ENCODE measurements at places on chromosomes 6 and 20.

DNA sequence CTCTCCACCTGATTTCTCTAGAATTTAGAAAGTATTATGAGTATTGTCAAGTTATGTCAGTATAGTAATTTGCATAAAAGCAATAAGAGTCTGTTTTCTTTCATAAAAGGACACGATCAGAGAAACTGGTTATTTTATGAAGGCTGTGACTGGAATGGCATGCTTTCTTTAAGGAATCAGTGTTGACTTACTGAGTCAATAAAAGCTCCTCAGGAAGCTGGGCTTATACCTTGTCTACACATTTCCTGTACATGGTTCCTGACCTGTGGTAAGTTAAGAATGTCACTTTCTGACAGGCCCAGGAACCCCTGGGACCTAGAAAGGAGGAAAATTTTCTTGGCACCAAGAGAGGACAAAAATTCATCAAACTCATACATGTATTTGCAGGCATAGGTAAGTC, 1224.0 kb upstream of the ADGRB3 start:
- no peak for DNase-seq

GRCh38 chr20:50727792-50728485, 3.4 kb upstream of the PARD6B start:
- no peak for DNase-seq

- no peak for DNase-seq
Measured at GRCh38 chr6:38370653-38371601, 268.8 kb downstream of the BTBD9 start.

- peak; percentile 76 for DNase-seq
Measured at GRCh38 chr6:107641500-107641941, 151.6 kb downstream of the SOBP start.

- DNase-seq, result no peak
Measured at GRCh38 chr6:13508711-13509705, 21.6 kb upstream of the GFOD1 start.

DNA sequence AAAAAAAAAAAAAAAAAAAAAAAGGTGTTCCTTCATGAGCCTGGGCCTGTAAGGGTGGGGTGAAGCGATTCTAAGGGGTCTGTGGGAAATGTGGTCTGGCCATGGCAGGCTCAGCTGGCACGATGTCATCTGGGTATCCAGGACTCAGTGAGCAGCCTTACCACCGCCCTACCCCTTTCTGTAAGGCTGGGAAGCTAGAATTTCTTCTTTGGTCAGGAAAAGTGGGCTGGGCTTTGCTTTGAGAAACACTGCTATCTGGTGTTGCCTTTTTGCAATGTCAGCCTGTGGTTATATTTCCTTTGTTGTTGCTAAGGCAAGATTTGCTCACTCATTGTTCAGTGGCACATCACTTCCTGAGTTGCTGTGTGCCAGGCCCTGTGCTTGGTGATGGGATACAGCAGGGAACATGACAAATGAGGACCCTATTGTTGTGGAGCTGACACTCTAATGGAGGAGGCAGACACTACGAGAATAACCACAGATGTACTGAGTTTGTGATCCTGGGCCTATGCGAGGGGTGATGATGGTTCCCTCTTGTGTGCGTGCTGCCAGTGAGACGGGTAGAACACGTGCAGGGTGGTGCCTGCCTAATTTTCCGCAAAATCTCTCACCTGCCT, 45.9 kb upstream of the ZNFX1 start:
- no peak for DNase-seq

DNA sequence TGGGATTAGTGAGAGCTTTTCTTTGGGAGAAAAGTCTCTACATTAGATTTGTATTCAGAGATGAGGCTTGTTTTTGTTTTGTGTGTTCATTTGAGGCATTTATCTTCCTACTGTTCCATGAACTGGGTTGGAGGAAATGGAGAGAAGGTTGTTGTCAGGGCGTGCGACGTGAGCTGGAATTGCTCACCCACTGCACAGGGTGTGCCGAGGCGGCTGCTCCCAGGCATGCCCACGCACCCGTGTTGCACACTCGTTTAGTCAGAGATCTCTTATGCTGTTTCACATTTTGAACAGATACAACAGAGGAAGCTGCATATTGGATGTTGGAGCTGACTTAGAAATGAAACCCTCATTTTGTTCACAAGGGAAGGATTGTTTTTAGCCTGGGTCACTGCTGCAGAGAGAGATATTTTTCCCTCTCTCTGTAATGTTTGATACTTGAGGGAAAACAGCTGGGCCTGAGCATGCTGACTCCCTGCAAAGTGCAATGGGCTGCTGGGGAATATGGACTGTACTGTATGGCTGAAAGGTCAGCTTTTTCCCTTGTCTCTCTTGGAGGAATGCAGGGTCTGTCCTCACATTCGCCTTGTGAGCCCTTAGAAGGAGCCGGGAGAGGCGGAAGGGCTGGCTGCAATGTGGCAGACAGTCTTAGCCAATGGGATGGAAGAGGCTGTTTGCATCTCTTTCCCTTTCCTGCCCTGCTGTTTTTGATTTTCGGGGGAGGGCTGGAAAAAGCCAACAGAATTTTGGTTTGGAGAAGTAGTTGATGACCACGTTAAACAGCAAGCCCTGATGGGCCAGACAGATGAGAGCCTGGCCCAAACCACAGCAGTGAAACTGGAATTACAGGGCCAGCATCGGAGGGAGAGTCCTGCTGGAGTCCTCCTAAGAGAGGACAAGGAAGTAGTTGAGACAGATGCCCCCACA, 170.8 kb downstream of the SASH1 start:
- DNase-seq, result no peak

GRCh38 chr6:30819297-30819917, 64.9 kb upstream of the DDR1 start:
- DNase-seq, result no peak

DNA sequence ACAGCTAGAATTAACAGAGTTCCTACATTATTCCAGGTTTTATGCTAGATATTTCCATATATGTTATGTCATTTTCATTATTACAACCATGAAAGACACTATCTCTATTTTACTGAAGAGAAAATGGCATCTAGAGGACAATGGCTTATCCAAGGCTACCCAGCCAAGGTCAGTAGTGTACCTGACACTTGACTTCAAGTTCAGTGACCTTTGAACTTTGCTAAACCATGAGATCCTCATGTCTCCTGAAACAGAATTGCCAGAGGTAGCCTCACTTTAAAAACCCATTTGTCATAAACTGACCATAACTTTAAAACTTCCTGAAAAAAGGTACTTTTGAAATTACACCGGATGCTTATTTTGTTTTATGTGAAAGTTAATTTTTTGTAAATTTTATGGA, 14.4 kb downstream of the NAPB start:
- no peak for DNase-seq

GRCh38 chr6:143941852-143942627, 66.0 kb downstream of the PLAGL1 start:
- DNase-seq, result no peak

DNA sequence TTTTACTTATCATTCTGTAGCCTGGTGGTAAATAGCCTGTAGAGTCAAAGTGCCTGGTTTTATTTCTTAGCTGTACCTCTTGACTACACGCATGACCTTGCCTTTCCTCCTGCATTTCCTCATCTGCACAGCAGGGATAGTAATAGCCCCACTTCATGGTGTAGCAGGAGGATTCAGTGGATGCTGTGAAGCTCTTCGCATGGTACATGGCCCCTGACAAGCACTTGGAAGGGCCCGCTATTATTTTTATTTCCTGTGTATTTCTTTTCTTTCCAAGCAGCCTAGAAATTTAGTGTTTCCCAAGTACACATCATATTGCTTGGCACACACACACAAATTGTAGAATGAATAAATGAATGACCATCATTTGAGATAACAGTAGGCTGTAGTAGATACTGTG, 547.2 kb downstream of the CDH26 start:
- DNase-seq, result no peak

DNA sequence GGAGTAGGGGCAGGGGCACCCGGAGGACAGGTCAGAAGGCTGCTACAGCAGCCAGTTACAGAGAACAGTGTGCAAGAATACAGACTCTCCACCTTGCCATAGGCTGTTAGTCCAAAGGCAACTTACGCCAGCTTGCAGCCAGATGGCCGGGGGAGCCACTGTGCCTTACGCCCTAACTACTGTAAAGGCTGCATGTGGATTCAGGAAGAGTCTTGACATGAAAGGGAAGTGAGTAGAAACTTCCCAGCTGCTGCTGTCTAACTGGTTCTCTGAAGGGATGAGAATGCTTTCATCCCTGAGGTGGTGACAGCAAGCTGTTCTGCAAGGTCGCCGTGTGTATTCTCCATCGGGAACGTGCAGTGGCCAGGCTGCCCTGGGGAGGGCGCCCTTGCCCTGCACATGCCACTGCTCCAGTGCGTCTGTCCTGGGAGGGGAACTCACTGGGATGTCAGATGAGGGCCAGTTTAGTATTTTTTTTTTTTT, 46.1 kb downstream of the LYRM4 start:
- DNase-seq, result peak; percentile 10

DNA sequence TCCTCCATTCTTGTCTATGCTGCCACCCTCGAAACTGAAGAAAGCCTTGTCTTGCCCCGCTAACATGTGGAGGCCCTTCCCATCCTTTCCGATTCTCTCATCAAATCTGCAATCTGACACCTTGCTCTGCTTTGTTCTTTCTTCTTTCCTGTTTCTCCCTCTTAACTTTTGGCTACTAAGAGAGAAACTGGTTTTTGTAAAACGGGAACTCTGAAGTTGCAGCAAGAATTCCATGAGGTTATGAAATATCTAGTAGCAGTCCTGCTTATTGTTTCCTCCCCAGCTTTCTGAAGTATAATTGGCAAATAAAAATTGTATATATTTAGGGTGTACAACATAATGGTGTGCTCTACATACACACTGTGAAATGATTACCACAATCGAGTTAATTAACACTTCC, 80.2 kb downstream of the MAP7 start:
- no peak for DNase-seq

GRCh38 chr6:133957780-133958242, 4.8 kb downstream of the TBPL1 start:
- DNase-seq, result no peak

GRCh38 chr6:155158030-155158843, 105.6 kb upstream of the CLDN20 start:
- no peak for DNase-seq

DNA sequence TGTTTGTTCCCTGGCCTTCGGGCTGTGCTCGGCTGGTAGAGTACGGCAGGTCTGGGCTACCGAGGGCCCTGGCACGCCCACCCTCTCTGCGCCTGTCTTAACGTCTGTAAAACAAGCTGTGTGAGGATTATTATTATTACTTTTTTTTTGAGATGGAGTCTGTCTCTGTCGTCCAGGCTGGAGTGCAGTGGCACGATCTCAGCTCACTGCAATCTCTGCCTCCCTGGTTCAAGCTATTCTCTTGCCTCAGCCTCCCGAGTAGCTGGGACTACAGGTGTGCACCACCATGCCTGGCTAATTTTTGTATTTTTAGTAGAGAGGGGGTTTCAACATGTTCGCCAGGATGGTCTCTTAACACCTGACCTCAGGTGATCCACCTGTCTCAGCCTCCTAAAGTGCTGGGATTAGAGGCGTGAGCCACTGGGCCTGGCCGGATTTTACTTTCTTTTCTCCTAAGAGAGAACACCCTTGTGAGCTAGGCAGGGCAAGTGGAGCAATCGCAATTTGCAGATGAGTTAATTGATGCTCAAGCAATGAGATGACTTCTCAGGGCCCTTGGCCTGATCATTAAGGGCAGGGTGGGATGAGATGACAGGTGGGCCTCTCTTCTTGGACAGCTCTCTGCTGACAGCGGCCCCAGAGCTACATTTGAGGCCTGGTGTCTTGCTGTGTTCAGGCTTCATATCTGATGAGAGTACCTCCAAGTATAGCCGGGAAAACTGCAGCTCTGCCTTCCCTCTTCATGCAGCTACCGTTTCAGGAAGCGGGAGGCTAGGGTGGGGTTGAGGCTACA, 859 bp upstream of the SMIM29 start:
- DNase-seq, result no peak

- DNase-seq, result no peak
Measured at GRCh38 chr6:28658475-28659249, 133.0 kb downstream of the GPX5 start.

DNA sequence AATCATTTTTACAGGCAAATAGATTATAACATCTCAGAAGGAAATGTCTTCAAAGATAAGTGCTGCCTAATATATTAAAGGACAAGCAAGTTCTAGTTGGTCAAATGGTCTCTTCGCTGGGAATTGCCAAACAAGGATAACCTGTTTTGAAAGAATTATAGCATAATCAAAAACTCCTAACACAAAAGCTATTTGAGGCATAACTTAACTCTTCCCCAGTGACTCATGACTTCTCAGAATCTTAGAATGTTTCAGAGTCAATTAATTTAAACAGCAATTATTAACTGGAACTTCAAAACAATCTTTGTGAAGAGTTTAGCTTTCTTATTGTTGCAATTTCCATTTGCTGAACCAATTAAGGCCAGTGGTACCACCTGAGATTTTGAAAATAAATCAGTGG, 126.6 kb downstream of the MTFR2 start:
- no peak for DNase-seq

DNA sequence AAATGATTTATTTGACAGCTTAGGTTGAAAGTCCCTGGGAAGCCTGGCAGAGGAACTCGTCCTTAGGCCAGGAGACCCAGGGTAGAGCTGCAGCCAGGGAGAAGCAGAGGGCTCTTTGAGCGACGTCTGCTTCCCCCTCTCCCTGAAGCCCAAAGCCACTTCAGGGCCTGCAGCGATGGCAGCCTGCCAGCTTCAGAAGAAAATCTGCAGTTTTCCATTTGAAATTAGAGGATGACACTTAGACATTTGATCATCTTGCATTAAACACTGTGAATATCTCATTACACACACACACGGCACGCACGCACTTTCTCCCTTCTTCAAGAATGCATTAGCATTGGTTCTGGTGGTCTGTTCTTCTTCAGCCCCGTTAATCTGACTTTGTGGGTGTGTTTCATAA, 96.5 kb downstream of the PLEKHG1 start:
- no peak for DNase-seq

DNA sequence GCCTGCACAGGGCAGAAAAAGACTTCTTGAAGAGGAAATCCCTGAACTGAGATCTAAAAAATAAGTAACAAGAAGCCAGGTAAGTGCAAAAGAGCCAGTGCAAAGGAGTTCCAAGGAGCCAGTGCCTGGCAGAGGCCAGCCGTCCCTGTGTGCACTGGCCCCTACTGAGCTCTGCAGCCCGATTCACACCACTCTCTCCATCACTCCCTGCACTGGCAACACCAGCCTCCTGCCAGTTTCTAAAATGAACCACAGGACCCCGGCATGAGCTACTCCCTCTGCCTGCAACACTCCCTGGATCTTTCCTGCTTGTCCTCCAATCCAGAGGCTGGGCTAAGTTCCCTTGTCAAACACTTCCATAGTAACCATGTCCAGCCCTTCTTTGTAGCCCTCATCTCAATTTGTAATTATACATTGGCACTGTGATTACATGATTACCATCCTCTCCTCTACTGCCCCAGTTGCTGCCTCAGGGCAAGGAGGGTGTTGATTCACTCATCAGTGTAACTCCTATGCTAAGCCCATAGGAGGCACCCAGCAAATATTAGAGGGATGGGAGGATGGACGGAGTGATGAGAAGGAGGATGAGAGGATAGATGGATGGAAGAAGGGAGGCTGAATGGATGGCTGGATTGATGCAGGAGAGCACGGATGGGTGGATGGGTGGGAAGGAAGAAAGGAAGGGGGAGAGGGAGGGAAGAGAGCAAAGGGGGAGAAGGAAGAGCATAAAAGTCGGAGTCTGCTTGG, 49.3 kb downstream of the SIRPA start:
- DNase-seq, result no peak
